Mammary epithelial cell (primary cell): ENCODE measurements at places on chromosomes 7 and 10.

DNA sequence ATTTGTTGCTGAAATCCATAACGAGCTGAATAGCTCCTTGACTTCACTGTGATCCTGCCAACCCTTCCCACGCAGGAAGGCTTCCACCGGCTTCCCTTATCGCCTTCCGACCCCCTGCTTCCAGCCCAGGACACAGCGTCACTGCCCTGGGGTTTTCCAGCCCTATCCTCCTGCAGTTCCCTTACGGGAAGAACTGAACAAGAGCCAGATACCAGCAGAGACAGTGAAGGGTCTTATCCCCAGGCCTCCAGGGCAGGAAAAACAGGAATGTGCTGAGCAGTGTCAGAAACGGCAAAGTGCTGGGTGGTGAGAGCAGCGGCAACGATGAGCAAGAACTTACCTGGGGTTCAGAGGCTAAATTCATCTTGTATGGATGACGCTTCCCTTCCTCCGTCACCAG, 22.4 kb downstream of the PDLIM1 start:
- DNase-seq = peak; percentile 63

GRCh38 chr7:94128072-94128471, 123.9 kb upstream of the BET1 start:
- no peak for DNase-seq

DNA sequence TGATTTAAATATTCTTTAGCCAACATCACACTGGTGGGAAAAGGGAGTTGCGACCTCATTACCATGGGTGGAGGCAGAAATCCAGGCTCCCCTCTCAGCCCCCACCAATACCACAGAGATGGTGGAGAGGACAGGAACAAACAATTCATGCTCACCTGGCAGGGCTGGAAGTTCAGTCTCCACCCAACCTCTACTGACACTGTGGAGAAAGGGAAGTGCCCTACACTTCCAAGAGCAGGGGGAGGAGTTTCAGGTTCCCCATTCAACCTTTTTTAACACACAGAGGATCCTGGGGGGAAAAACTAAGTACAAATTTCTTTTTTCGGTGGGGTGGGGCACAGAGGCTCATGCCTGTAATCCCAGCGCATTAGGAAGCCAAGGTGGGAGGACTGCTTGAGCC, 210.1 kb upstream of the KCTD7 start:
- DNase-seq = no peak

DNA sequence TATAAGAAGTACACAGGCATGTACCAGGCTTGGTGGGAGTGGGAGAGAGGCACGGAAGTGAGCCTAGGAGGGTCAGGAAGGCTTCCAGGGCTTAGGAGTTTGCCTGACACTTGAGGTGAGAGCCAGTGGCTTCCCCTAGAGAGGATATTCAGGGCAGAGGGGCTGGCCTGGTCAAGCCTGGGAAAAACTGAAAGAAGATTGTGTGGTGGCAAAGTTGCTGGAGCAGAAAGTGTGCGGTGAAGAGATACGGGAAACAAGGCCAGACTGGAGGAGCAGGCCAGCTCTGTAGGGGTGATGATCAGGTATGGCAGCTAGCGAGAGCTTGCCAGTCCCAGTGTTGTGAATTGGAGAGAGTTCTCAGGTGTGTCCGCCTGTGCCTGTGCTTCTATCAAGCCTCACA, 129.9 kb downstream of the CCNY start:
- DNase-seq = no peak

GRCh38 chr10:44828508-44829142, 82.5 kb upstream of the TMEM72 start:
- DNase-seq = no peak

- DNase-seq = no peak
Observed at GRCh38 chr10:98382691-98383101, 32.3 kb downstream of the PYROXD2 start.

DNA sequence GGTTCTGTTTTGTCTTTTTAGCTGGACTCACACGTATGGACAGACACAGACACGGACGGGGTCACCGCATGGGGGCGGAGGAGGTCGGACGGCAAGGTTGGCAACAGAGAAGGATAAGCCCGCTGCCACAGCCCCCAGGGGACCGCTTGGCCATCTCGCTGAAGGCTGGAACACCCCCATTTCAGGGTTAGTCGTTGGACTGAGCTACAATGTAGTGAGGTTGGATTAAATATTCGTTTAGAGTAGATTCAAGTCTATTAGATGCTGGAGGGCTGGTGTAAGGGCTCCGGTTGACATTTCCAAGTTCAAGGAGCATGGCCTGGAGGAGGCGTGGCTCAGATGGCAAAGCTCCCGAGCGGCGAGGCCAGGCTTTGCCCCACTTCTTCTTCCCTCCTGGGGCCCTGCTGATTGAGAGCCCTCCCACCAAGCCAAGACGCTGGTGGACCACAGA, 35.2 kb downstream of the PPIF start:
- DNase-seq = no peak

- DNase-seq = peak; percentile 88
Observed at GRCh38 chr7:87316846-87317552, 28.5 kb upstream of the CROT start.

DNA sequence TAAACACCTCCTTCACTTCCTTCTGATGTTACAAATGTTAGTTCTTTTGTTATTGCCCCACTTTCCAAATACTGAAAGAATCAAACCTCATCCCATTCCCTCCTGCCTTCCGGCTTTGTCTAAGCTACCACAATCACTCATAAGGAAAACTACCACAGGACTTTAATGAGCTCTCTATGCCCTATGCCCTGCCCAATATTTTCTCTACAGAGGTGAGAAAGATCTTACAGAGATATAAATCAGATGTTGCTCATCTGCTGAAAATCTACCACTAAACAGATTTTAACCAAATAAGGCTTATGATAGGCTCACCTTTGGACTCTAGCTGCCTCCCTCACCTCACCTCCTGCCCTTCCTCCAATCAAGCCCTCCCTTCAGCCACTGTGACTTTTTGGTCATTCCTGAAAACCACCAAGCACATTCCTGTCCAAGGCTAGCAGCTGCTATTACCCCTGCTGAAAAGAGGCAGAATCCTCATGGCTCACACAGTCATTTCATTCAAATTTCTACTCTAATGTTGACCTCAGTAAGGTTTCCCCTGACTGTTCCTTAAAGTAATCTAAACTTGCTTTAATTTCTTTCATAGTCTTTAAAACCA, 7.7 kb downstream of the ZNF33B start:
- no peak for DNase-seq

DNA sequence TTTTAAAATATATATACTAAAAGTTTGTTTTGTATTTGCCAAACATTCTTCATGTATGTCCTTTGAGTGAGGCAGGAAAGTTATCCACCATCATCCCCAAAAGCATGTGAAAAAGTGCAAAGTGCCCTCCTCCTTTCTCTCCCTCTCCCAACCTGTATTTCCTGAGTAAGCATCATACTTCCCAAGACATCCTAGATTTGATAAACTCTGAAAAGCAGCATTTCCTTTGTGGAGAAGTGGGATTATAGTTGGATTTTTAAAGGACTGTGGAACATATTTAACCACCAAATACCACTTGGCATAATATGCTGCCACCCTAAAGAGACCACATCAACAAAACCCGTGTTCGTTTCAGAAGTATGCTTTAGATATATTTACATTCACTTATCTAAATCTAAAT, 36.9 kb downstream of the NET1 start:
- peak; percentile 24 for DNase-seq

DNA sequence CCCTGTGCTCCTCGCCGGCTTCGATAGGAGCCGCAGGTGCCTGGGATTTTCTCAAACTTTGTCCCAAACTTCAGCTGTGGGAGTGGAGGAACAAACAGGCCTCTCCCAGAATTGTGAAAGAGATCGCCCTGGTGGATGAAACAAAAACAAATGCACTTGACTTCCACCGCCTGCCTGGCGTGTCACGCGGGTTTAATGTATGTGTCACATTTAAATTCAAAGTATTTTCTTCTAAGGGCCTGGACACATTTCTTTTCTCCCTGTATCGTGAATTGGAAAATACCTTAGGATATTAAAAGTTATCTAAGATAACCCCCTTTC, 694 bp upstream of the WASL start:
- DNase-seq = peak; percentile 79

DNA sequence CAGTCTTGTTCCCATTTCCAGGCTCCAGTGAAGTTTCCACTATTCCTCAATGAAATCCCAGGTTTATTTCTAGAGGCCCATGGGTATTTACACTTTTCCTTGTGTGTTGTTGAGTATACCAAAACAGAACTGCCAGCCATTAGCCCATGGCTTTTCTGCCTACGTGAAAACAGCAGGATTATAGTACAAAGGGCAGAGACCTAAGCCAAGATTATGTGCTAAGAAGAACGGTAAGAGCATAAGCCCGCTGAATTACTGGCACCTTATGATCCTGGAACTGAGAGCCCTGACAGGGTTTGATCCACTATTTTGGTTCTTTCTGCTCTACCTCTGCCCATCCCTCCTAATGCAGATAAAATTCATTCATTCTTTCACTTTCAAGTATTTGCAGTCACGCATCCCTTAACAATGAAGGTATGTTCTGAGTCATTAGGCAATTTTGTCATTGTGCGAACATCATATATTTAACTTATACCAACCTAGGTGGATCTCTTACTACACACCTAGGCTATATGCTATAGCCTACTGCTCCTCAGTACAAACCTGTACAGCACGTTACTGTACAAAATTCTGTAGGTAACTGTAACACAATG, 16.0 kb downstream of the SEMA3C start:
- no peak for DNase-seq

- no peak for DNase-seq
Observed at GRCh38 chr7:105826143-105826542, 50.3 kb downstream of the ATXN7L1 start.

DNA sequence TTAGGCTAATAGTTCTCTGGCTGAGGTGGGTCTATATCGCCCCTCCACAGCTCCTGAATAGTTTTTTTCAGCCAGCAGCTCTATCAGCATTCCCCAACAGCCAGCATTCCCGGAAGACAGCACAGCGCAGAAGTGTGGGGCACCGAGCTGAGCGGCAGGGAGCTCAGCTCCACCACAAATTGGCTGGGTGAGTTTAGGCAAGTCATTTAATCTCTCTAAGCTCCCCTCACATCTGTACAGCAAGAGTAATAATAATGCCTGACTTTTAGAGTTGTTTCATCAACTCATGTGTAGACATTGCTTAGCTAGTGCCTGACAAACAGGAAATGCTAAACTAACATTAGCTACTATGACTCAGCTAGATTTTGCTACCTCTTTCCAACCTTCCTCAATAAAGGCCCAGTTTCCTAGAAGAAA, 247.9 kb upstream of the PTN start:
- DNase-seq = peak; percentile 55

DNA sequence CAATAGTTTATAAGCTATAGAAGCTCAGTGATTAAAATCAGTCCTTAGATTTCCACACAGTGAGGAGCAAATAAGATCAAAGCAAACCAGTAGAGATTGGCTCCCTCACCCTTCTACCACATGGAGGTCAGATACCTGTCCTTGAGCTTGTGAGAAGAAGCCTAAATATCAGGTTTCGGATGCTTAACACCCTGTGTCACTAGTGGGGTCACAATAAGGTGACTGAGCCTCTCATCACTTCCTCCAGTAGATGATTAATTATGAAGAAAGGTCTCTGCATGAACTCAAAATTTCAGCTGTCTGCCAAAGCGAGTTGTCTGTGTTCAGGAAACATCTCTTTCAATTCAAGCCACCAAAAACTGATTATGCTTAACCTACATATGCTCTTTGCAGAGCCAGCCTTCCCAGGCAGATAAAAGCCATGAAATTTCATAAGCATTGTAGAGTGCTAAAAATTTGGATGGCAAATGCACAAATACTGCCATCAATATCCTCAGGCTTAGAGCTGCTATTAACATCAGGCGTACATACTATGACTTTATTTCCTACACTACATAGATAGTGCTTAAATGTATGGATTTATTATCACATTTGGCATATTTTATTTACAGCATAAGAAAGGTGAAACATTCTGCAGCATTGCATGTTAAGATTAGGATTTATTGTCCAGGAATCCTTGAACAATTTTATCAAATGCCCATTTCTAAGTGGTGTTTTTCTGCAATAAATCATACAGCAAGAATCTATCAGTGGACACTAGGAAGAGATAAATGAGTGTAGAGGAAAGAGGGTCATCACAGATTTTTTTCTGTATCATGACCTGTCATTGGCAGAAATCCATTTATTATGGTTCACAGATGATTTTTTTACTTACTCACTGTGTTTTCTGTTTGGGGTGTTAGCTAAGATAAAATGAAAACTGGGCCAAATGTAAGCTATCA, 285.1 kb upstream of the SP8 start:
- no peak for DNase-seq

DNA sequence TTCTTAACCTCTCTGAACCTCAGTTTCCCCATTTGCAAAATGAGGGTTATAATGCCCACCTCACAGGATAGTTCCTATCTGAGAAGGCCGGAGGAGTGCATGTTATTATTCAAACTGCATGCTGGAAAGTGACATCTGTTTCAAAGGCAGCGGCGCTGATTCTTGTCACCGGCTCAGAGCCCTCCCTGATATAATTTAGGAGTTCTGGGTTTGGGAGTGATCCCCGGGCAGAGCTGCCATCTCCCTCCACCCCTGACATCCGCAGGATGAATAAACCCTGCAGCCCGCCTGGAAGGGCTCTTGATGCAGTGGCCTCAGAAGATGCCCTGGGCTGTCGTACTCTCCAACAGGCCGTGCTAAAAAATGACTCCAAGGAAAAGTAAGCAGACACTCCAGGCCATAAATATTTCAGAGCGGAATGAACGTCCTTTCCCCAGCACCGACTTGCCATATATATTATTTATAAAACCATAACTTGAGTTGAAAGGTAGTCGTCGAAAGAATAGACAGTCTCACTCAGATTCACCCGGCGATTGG, 47.0 kb upstream of the MYL10 start:
- no peak for DNase-seq
